Activated T-cell treated with anti-CD3 and anti-CD28 coated beads, Interleukin-2, amount 50 U/mL, for 4 hours (primary cell): ENCODE measurements at places on chromosomes 4 and X.

DNA sequence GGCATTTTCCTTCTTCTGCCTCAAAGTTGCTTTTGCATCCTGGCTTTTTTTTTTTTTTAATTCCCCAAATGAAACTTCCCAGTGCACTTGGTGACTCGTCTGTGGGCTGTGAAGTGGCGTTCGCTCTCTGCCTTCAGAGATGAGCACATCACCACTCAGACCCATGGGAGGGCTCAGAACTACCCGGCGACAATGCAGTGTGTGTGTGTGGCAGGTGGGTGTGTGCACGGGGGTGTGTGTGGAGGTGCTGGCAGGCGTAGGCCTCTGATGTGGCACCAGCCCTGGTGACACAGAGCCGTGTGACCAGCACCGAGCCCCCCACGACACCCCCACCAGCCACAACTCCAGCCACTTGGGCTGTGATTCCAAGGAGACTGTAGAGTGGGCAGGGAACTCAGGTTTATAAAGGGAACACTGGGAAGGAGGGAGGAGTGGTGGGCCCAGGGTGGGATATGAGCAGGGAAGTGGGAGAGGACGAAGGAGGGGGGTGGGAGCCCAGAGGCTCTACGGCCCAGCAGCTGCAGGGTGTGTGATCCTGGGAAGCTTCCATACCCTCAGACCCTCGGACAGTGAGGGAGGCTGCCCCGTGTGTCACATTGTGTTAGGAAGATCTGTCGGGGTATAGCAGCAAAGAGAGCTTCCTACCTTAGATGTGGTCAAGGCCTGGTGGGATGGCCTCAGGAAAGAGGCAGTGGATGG, 6.0 kb upstream of the WFS1 start:
- DNase-seq = no peak

GRCh38 chrX:43474321-43474720, 181.8 kb upstream of the MAOA start:
- no peak for DNase-seq

- DNase-seq = no peak
These were observed 31.8 kb downstream of the OCIAD1 start for GRCh38 chr4:48862661-48863060.

DNA sequence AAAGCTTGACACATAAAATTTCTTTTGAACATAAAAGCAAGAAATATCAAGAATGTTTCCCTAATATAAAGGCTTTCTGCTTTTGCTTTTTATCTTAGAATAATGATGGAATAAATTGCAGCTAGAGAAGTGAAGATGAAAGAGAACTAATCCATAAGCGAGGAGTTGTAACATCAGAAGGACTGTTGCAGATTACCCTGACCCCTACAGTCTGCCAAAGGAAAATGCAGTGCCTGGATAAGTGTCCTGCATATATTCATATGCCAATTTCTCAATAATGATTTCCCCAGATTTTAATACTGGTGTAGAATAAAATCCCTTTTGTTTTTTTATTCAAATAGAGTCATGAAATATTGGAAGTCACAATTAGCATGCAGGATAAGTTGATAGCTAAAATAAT, 115.9 kb downstream of the MAGEC2 start:
- DNase-seq = no peak
